Ovary (tissue), 10 donors: ENCODE measurements at places on chromosomes 11 and 22. TPM values are rescaled to one million over a fixed set of nuclear protein-coding genes. Genes with fewer than 3 reads are reported as not detected.

- DNase-seq: no peak
- H3K4me3 ChIP-seq: no peak overlapping the region
- no peaks in the 10 kb centered on the region for H3K27me3 ChIP-seq
- no peaks in the 10 kb centered on the region for H3K4me1 ChIP-seq
- H3K27ac ChIP-seq: no peak overlapping the region
Observed at GRCh38 chr22:17375914-17376614, 6.8 kb downstream of the CECR2 start.

DNA sequence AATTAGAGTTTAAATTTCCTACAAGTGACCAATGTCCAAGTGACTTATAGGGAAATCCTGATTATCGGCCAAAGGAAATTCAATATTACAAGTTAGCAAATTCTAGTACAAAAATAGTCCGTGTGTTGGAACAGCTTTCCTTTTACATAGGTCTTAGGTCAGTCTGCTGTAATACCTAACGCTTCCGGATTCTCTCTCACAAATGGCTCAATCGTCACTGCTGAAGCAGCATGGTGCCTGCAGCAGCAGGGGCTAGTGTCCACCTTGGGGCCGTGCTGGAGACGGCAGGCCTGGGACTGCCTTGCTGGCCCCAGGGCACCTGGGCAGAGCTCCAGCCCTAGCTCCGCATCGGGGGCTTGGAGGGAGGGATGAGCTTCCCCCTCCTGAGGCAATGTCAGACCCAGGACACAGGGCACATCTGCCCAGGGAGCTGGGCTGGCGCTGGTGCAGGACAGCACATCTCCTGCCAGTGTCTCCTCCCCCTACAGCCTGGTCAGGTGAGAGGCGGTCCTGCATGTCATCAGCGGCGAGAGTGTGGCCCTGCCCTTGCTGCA lies 39.4 kb upstream of the CLTCL1 start:
- H3K4me3 ChIP-seq: no peak overlapping the region
- DNase-seq: no peak
- H3K27ac ChIP-seq: no peak overlapping the region
- peaks cover 2% of the 10 kb centered on the region for H3K36me3 ChIP-seq

GRCh38 chr11:131579932-131580387 lies 209.5 kb downstream of the NTM start:
- DNase-seq: no peak
- H3K27me3 ChIP-seq: no peaks in the 10 kb centered on the region
- H3K4me3 ChIP-seq: no peak overlapping the region
- H3K4me1 ChIP-seq: no peaks in the 10 kb centered on the region
- H3K36me3 ChIP-seq: no peaks in the 10 kb centered on the region
- H3K27ac ChIP-seq: no peak overlapping the region

The F2 gene
- total RNA-seq: 1.00 TPM

The OR8D4 gene
- total RNA-seq: not detected

DNA sequence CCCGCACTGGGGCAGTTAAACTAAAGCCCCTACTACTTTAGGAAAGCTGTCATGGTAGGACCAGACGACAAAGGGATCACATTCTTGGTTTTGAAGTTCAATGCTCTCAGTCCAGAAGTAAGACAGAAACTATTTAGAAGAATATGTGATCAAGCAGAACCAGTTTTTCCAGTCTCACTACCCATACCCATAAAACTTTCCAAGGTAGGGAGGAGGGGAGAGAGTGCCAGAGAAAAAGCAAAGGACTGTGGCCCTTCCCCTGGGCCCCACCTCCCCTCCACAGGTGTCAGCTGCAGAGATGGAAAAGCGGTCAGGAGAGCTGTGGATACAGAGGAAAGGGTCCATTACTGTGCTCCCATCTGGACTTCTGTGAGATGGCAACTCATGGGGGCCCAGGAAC lies 587.1 kb downstream of the SOX6 start:
- no peak overlapping the region for H3K27ac ChIP-seq
- H3K27me3 ChIP-seq: no peaks in the 10 kb centered on the region
- peaks cover 5% of the 10 kb centered on the region for H3K4me1 ChIP-seq

The AAMDC gene
- total RNA-seq: 40.6 TPM

DNA sequence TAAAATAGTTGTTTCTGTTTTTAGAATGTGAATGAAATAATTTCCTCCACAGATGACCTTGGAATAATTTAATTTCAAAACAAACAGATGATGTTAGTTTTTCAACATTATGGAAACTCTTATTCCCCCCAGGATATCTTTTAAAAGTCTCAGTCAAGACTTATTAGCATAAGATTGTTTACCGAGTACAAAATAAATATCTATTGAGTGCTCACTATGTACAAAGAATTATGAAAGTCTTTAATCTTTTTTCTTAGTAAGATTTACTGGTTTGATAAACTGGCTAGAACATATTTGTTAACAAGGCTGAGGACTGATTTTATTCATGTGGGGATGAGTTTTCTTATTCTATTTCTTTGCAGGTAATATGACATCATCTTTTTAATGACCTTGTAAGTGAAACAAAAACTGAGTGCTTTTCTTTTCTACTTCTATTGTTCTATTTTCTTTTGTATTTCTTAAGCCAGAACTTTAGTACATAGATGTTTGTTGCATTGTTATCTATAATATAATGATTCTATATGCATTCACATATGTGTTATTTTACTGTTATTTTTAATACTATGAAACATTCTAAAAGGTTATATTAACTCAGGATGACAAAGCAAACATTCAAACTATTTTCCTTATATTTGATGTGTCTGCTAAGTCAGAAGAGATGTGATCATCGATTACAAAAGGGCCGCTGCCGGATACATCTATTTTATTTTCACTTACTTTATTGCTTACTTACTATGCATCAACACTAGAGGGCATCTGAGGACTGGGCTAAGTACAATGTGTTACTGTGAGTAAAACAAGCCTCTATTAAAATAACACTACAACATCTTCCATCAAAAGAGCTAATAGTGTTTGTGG lies 111.0 kb upstream of the ARHGAP42 start:
- H3K36me3 ChIP-seq: no peaks in the 10 kb centered on the region
- no peak for DNase-seq
- no peaks in the 10 kb centered on the region for H3K4me1 ChIP-seq
- no peaks in the 10 kb centered on the region for H3K27me3 ChIP-seq
- H3K4me3 ChIP-seq: no peak overlapping the region
- H3K27ac ChIP-seq: no peak overlapping the region

The CEND1 gene
- total RNA-seq: not detected

- no peak overlapping the region for H3K27ac ChIP-seq
- DNase-seq: peak; percentile 53
- H3K4me1 ChIP-seq: no peaks in the 10 kb centered on the region
- H3K4me3 ChIP-seq: no peak overlapping the region
Observed at GRCh38 chr22:23289851-23290724, 109.8 kb downstream of the BCR start.

DNA sequence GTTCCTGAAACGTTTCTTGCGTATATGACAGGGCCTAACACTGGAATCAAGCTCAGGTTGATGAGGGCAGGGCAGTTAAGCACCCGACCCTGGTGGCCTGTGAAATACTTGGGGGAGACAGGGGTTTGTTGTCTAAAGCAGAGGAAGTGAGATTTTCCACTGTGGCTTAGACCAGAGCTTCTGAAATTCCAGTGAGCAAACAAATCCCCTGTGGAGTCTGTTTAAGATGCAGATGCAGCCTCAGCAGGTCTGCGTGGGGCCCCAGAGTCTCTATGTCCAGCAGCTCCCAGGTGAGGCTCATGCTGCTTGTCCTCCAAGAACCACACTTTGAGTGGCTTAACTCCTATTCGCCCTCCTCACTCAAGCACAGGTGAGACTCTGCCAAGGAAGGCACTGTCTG lies 39.1 kb upstream of the PRAME start:
- H3K36me3 ChIP-seq: no peaks in the 10 kb centered on the region
- no peak for DNase-seq
- no peak overlapping the region for H3K4me3 ChIP-seq

- no peak overlapping the region for H3K27ac ChIP-seq
- no peak for DNase-seq
- H3K4me3 ChIP-seq: no peak overlapping the region
- H3K27me3 ChIP-seq: no peaks in the 10 kb centered on the region
Observed at GRCh38 chr11:115886422-115886733, 382.2 kb upstream of the CADM1 start.

DNA sequence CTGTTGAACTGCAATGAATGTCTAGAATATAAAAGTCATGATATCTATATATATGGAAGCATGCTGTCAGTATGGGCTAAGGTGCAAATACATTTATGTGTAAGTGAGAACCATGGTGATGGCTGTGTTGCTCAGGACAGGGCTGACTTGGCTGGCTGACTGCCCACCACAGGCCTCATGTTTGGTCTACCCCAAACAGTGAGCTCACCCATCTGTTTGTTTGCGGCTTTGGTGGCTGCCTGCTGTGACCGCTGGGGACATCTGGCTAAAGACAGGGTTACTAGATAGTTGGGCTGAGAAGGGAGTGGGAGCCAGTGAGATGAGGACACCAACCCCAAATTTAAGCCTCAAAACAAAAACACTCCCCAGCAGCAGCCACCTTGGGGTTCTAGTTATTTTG lies 6.3 kb downstream of the CD44 start:
- no peak overlapping the region for H3K27ac ChIP-seq
- no peaks in the 10 kb centered on the region for H3K4me1 ChIP-seq
- no peak for DNase-seq
- H3K27me3 ChIP-seq: no peaks in the 10 kb centered on the region

DNA sequence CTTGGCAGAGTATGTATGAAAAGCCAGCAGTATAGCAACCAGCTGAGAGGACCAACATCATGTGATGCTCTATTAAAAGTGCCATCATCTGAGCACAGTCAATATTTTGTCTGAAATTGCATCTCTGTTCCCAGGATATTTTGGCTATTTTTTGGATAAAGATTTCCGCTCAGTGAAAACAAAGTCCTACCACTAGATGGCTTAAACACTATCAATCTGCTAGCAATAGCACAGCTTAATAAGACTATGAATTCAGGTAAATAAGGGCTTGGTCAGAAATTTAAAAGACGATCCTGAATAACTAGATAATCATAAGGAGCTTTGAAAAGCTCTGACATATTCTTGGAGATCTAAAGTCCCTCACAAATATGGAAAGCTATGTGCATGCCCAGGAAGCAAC lies 74.4 kb downstream of the MS4A13 start:
- no peaks in the 10 kb centered on the region for H3K36me3 ChIP-seq
- no peak for DNase-seq
- no peak overlapping the region for H3K27ac ChIP-seq
- no peak overlapping the region for H3K4me3 ChIP-seq
- no peaks in the 10 kb centered on the region for H3K27me3 ChIP-seq

DNA sequence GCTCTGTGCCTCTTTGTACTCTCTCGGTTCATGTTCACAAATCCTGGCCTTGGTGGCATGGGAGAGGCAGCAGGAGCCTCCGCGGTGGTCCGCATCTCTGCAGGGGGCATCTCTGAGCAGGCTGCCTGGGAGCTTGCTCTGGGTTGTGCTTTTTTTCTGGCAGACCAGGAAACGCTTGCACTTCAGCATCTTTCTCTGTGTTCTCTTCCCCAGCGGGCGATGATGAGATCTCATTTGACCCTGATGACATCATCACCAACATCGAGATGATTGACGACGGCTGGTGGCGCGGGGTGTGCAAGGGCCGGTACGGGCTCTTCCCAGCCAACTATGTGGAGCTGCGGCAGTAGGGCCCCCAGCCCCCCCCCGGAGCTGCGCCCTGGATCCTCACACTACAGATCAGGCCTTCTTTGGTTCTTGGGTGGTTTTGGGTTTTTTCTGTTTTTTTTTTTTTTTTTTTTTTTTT lies 36.5 kb downstream of the CTTN start:
- H3K27ac ChIP-seq: no peak overlapping the region
- no peak overlapping the region for H3K4me3 ChIP-seq
- no peak for DNase-seq
- no peaks in the 10 kb centered on the region for H3K36me3 ChIP-seq

DNA sequence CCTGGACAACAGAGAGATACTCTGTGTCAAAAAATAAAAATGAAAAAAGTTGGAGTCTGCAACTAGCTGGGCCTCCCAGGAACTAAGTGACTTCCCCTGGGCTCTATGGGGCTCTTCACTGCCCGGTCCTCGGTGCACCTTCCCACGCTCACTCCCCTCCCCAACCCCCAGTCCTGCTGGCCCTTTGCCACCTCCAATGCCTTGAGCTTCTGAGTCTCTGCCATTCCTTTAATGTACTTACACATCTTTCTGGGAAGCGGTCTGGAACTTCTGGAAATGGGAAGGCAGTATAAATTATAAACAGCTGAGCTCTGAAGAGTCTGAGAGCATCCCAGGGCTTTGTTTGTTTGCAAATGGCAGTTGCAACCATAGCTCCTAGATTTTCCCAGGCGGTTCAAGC lies 5.9 kb upstream of the BATF2 start:
- DNase-seq: no peak
- no peak overlapping the region for H3K27ac ChIP-seq
- no peak overlapping the region for H3K4me3 ChIP-seq
- no peaks in the 10 kb centered on the region for H3K36me3 ChIP-seq

DNA sequence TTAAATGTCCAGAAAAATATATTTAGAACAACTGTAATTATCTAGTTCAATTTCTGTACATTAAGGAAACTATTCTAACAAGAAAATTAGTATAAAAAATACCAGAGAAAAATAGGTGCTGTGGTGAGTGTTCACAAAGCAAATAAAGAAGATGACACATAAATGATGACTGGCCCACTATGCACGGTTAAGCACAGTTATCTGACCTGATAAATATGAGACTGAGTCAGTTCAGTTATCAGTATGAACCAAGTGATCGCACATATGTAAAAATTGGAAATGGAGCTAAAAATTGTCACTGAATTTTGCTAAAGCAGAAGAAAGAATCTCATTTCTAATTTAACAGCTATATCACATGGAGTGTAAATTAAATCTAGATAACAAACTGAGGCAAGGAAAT lies 18.8 kb upstream of the MAML2 start:
- DNase-seq: no peak
- H3K4me3 ChIP-seq: no peak overlapping the region
- H3K27ac ChIP-seq: no peak overlapping the region
- H3K4me1 ChIP-seq: no peaks in the 10 kb centered on the region
- H3K36me3 ChIP-seq: no peaks in the 10 kb centered on the region

DNA sequence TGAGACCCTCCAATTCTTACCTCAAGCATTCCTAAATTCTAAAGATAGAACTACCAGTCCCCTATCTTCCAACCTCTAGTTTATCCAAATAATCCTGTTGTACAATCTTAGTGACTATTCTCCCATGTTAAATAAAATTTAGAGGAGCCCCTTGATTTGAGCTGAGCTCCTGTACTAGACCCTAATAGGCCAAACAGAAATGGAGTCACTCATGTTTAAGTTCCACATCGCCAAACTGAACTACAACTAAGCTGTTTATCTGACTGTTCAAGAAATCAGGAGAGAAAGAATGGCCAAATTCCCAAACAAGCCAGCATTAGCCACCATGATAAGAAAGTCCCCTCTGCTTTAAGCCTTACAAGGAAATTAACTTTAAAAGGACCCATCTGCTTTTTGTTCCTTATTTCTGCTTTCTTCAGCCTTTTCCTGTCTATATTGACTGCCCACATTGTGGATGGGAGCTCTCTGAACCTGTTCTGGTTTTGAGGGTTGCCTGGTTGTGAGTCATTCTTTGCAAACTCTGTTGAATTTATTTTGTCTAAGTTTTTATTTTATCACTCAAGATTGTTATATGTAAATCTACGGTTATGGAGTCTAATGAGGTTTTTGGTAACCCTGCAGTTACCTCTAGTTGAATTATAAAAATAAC lies 90.4 kb downstream of the TTC28 start:
- H3K4me3 ChIP-seq: no peak overlapping the region
- no peak for DNase-seq
- no peaks in the 10 kb centered on the region for H3K27me3 ChIP-seq
- no peak overlapping the region for H3K27ac ChIP-seq

The ANGPTL5 gene
- 2.8 TPM for total RNA-seq
